ENCODE measurements at places on chromosomes 11 and 22. TPM values are rescaled to one million over a fixed set of nuclear protein-coding genes. Genes with fewer than 3 reads are reported as not detected.

SLC17A6 gene
- not detected for total RNA-seq

GRCh38 chr11:106497822-106498221 lies 420.4 kb downstream of the AASDHPPT start:
- DNase-seq = no peak

DNAJC4 gene
- 57.6 TPM for total RNA-seq

SLCO2B1 gene
- 65.6 TPM for total RNA-seq

DNA sequence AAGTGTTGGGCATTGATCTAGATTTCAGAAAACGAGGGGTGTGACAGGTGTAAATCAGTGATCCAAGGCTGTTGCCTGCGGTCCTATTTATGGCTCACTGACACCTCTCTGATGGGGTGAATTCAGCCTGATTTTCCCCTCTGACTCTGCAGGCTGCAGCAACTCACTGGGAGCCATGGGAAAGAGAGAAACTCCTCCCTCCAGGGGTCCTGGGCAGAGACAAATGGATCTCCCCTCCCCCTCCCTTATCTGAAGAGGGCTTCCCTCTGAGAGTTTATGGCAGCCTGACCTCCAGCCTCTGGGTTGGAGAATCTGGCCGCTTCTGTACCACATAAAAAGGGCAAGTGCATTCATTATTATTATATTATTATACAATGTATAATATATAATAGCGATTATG lies 1.8 kb upstream of the PKNOX2 start:
- no peak for DNase-seq

PTPRCAP gene
- 10.0 TPM for total RNA-seq

OR52I1 gene
- total RNA-seq = not detected

DNA sequence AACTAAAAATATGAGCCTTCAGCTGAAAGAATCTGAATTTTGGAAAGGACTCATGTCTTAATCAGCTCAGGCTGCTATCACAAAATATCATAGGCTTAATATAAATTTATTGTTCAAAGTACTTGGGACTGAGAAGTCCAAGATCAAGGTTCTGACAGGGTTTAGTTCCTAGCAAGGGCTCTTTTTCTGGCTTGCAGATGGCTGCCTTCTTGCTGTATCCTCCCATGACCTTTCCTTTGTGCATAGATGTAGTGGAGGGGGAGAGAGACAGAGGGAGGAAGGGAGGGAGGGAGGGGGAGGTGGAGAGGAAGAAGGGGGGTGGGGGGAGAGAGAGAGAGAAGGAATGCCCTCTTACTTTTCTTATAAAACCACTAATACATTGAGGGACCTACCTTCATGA lies 306.8 kb upstream of the DDI1 start:
- no peak for DNase-seq

- no peak for DNase-seq
Observed at GRCh38 chr11:119380827-119381180, 686 bp downstream of the USP2 start.

GRCh38 chr11:36073411-36074203 lies 129.7 kb downstream of the LDLRAD3 start:
- DNase-seq = no peak

GRCh38 chr11:73335204-73335923 lies 27.3 kb downstream of the ARHGEF17 start:
- DNase-seq = peak; percentile 74

GRCh38 chr11:57324886-57325734 lies at the start of gene TNKS1BP1:
TSS of gene TNKS1BP1 (minus strand) at chr11:57324952. CDS start at chr11:57321885, 3,067 bp downstream.
- DNase-seq = peak; percentile 98

DNA sequence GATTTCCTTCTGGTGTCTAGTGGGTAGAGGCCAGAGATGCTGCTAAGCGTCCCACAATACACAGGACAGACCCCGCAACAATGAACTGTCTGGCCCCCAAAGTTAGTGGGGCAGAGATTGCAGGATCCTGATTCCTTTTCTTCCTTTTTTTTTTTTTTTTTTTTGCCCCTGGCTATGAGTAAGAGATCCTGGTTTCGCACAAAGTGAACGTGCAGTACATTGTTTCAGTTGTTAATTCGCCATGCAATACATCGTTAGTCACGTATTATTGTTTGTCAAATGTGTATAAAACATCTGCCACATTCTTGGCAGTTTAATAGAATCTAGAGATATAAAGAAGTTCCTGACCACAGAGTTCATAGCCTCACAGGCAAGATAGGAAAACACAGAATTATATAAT lies 20.2 kb downstream of the ST3GAL4 start:
- no peak for DNase-seq

RAG2 gene
- not detected for total RNA-seq

F2 gene
- not detected for total RNA-seq

- DNase-seq = no peak
Observed at GRCh38 chr11:109680127-109680526, 258.1 kb downstream of the C11orf87 start.

PRG3 gene
- total RNA-seq = not detected

ZDHHC24 gene
- total RNA-seq = 11.8 TPM

GRCh38 chr11:65383778-65384177 lies 1.3 kb upstream of the SLC25A45 start:
- no peak for DNase-seq

MS4A1 gene
- 2.2 TPM for total RNA-seq

- DNase-seq = no peak
Observed at GRCh38 chr11:112748713-112749543, 212.3 kb upstream of the NCAM1 start.

PRG2 gene
- not detected for total RNA-seq

- DNase-seq = no peak
Observed at GRCh38 chr22:40010746-40011145, 16.0 kb downstream of the FAM83F start.

GRCh38 chr11:82927264-82927880 lies 25.8 kb downstream of the DDIAS start:
- peak; percentile 61 for DNase-seq

- no peak for DNase-seq
Observed at GRCh38 chr11:118108513-118108912, 21.8 kb upstream of the SMIM35 start.

DNA sequence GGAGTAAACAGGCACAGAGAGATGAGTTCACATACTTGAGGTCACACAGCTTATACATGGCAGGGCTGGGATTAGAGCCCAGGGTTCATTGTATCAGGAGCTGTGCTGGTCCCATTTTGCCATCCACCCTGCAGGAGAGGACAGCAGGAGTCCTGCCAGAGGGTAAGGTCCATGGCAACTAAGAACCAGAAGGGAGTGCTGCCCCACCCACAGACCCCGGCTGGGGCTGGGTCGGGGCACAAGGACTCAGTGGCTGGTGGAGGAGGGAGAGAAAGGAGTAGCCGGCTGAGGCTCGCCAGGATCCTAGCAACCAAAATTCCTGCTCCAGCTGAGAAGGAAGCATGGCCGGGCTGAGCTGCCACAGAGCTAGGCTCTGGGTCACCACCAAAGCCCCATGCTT lies 25.9 kb upstream of the TP53I11 start:
- DNase-seq = peak; percentile 67

DNA sequence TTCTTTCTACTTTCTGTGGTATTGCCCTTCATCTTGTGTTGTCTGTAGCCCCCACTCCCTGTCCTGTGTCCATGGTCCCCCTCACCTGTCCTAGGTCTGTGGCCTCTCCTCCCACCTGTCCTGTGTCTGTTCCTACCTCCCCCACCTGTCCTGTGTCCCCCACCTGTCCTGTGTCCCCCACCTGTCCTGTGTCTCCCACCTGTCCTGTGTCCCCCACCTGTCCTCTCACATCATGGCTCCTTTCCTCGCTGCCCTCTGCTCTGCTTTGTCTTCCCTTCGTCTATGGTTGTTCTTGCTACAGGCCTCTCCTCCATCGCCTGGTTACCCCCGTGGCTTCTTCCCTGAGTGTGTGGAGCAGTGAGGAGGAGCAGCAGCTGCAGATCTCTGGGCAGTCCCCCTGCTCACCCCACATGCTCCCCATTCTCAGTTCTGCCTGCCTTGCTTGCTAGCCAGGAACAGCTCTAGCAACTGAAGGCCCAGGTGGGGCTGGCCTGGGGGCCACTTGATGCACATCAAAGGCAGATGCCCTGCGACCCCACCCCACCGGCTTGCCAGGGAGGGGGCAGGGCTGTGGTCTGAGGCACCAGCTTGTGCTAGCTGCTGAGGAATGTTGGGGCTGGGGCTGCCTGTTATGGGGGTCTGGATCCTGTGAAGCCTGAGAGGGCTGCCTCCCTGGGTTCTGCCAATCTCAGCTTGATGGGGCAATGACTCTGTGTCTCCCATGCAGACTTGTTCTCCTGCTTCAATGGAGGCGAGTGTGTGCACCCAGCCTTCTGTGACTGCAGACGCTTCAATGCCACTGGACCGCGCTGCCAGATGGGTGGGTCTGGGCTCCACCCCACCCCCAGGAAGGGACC lies 5.6 kb downstream of the OTOG start:
- no peak for DNase-seq

CARD18 gene
- not detected for total RNA-seq

- no peak for DNase-seq
Observed at GRCh38 chr22:38193580-38193979, 8.2 kb upstream of the MAFF start.

DNA sequence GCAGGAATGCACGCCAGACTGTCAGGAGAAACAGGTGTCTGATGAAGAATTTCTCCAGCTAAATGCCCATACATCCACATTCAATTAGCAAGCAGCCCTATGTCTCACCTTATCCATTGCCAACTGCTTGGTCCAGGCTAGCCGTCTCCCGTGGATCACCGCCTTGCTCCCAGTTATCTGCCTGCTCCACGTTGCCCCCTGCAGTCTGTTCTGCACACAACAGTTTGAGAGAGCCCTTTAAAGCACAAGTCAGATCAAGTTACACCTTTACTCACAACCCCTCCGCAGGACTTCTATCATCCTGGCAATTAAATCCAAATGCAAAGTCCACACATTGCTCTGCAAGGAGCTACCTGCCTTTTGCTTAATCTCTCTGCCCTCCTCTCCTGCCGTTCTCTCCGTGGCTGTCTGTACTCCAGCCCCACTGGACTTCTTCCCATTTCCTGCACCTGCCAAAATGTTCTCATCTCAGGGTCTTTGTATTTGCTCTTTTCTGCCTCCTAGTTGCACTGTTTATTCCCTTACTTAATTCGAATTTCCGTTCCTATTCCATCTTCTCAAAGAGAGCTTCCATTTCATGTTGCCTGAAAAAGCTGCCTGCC lies 185.3 kb upstream of the LARGE1 start:
- DNase-seq = peak; percentile 78

DNA sequence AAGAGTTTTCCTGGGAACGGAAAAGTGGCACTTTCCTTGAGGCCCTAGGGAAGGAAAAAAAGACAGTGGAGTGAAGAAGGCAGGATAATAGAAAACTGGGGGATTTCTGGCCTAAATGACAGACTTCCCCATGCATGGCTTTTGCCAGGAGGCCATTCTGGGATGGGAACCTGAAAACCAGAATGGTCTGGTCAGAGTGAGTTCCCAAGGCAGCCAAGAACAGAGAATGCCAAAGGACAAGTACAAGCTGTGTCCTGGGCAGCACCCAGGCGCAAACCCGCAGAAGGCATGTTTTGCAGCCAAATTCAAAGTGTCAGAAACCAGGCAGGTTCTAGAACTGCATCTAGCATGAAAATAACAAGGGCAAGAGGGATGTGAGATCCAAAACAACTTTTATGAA lies 162.4 kb downstream of the SPON1 start:
- DNase-seq = no peak

DNA sequence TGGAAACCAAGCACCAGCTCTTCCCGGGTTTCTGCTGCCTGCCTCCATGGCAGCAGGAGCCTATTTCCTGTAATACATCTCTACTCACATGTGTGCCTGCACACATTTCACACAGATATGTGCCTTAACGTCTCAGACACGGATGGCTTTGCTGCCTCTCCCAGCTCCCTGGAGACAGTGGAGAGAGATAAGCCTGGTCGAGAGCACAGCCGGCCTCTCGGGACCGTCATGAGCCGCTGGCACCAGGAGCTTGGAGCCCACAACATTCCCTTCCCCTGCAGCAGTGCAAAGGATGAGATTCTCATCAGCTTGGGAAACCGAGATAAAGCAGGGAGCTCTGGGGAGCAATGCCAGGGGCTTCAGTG lies 587.7 kb downstream of the BRD1 start:
- no peak for DNase-seq

GRCh38 chr22:26846645-26847044 lies 189.3 kb downstream of the MIAT start:
- no peak for DNase-seq

GRCh38 chr11:118194835-118195627 lies 18.6 kb upstream of the SCN2B start:
- peak; percentile 81 for DNase-seq

GRCh38 chr11:57646194-57646798 lies 3.4 kb downstream of the YPEL4 start:
- DNase-seq = no peak

GRIA4 gene
- 1.6 TPM for total RNA-seq

DNA sequence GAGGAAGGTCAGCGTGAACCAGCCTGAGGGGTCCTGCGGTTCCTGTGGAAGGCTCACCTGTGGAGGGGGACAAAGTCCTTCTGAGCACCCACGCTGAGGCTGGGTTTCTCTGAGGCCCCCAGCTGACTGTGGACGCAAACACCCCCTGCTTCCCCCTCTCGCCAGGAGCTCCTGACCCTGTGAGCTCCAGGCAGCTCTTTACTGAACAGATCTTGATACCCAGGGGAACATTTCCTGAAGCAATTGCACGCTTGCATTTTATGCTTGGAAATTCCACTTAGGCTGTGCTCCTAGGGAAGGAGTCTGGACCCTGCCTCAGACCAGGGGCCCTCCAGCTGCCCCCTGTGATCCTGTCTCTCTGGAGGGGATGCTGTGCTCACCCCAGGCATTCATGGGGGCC lies 454.2 kb upstream of the B3GAT1 start:
- no peak for DNase-seq

MAPK8IP2 gene
- total RNA-seq = 0.63 TPM

MRGPRF gene
- total RNA-seq = 4.7 TPM

DNA sequence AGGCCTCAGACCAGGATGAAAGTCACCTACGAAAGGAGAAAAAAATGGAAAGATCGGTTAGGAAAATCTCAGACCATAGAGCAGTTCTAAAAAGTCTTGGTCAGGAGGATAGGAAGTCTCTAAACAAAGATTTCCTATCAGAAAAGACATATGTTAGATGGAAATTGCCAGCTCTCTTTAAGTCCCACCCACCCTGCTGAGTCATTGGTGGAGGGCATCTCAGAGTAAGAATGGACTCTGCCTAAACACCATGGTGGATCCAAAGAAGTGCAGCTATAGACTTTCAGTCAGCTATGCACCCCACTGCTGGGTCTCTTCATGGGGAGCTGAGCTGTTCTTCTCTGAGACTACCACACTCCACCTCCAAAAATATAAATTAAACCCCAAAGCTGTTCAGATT lies 3.7 kb downstream of the OR8B2 start:
- DNase-seq = no peak

CDC42BPG gene
- total RNA-seq = 73.1 TPM

DNA sequence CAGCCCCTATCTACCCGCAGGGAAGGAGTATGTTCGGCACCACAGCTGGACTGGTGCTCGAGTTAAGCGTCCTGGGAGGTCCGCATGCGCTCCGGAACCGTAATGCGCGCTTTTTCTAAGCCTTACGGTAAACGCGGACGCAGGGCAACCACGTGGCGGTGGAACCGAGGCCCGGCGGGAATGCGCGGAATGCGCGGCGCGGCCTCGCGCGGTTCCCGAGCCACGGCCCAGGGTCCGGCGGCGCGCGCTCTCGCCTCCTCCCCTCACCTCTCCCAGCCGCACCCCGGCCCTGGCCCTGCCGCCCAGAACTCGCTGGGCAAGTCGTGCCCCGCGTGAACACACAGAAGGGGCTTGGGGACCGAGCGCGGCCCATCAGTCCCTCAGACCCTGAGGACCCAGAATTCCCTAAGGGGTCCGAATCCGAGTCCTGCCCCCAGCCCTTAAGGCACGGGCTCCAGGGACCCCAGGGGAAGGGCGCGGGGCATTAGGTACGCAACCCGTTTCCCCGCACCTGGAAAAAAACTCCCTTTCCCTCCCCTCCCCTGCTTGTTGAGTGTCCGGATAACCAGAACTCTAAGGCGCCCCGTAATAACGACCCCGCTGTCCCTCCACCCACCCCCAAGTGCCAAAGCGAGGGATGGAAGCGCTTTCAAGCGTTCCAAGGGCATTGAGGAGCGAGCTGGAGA lies 4.3 kb upstream of the CCND1 start:
- peak; percentile 77 for DNase-seq
